Stimulated activated CD4-positive, alpha-beta T cell treated with anti-CD3 and anti-CD28 coated beads, Interleukin-4, amount 100 ng/mL, for 48 hours (primary cell): ENCODE measurements at places on chromosomes 2 and 18.

DNA sequence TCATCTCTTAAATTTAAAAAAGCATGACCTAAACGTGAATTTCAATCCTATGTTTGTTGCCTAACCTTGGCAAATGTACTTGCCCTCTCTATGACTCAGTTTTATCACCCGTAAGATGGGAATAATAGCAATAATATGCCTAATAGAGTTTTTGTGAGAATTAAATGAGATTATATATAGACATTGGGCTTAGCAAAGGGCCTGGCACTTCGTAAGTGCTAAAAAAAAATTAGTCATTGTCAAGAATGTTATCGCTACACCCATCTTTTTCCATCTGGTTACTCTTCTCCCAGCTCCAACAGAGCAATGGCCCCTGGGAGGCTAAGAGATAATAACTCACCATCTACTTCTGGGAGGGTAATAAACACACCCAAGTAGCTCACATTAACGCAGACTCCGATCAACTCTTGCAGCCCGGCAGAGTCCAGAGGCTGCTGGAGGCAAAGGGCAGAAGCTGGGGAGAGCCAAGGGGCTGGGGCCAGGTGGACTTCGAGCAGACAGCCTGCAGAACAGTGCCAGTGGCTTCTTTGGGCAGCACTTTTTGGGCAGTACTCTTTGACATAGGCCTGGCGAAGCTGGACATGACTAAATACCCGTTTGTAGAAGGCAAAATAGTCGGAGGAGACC lies 63.9 kb upstream of the STPG4 start:
- DNase-seq, result no peak

- DNase-seq, result no peak
Observed at GRCh38 chr2:10355471-10356438, 53.1 kb downstream of the HPCAL1 start.

- no peak for DNase-seq
Observed at GRCh38 chr2:207288628-207289027, 122.9 kb upstream of the KLF7 start.

GRCh38 chr18:10842861-10843260 lies 306.5 kb downstream of the PIEZO2 start:
- no peak for DNase-seq

- no peak for DNase-seq
Observed at GRCh38 chr2:85434696-85435095, 16.2 kb downstream of the SH2D6 start.

GRCh38 chr2:154911729-154912128 lies 213.2 kb downstream of the KCNJ3 start:
- no peak for DNase-seq

DNA sequence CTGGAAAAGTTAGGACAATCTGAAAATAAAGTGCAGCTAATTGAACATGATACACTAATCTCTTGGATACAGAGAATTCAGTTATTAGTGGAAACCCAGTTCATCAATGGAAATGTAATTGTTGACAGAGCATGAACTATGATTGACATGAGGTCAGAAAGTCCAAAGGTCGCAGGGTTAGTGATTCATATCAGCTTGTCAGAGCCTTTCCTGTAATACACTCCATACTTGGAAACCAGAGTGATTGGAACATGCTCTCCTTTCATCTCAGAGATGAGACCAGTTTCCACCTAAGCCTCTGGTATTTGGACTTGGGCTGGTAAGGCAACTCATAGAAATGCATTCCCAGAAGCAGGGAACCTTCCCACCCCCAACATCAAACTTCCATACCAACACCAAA lies 8.5 kb upstream of the NCKAP5 start:
- DNase-seq, result no peak

- DNase-seq, result no peak
Observed at GRCh38 chr2:206990360-206990759, 51.0 kb downstream of the CPO start.

GRCh38 chr2:76599732-76600368 lies 889.1 kb upstream of the GCFC2 start:
- DNase-seq, result no peak

DNA sequence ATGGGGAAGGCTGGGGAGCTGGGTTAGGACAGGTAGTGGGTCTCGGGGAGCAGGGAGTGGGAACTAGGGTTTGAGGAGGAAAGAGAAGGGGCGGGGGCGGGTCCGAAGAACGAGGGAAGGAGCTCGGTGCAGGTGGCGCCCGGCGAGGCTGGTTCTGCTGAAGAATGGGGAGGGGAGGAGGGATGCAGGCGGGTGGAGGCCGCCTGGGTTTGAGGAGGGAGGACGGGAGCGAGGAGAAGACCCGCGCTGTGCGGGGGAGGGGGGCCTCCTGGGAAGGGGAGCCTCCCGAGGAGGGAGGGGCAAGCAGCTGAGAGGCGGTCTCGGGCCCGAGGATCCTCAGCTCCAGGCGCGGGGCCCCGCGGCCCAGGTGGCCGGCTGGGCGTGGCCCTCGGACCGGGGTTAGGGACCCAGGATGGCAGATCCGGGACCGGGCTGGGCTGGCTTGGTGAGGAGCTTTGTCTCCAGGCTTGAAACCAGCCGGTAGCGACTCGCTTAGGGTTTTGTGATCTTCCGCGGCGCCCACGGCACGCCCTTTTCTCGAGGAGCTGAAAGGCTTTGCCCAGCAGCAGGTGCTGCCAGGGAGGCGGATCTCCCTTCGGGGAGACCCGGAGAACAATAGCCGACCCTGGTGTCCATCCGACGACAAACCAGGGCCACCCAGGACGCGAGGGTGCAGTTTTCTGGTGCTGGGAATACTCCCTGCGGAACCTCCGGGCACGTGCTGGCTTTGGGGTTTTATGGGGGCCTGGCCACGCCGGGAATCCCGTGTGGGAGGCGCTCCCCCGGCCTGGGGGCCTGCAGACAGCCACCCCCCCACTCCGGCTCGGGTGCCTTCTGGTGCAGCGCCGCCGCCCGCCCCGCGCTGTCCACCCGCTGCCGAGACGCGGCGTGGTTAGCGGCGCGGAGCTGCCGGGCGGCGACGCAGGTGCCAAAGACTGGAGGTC lies 1.4 kb downstream of the DPYSL5 start:
- DNase-seq, result no peak

DNA sequence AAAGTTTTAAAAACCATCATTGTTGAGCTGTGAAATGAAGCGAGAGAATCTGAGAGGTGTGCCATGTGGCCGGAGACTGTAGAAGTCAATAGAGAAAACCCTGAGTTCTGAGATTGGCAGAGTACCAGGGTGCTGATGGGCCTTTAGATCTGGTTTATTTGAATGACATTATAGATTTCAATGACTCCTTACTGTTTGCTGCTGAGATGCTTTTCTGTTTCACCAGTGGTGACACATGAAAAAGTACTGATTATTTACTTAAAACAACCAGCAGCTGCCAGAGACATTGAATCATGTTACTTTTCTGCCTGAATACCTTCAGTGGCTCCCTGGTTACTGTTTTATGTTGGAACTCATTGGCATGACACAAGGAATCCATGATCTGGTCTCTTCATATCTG lies 602.7 kb upstream of the ZNF804A start:
- DNase-seq, result no peak

DNA sequence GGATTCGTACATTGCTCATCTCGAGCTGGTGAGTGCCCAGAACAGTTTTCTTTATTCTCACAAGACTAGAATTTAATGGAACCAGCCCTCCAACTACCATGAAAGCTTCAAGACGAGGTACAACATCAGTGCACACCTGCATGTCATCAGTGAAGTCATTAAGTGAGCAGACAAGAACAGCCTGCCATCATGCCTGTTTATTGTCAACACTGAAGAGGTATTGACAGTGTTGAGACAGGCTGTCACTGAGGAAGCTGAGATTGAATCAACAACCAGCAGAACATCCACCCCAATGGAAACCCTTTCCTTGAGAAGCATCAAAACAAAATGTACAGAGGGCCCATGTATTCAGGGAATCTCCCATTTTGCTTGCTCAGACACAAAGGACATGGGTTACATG lies 148.0 kb upstream of the TCF4 start:
- DNase-seq, result no peak

DNA sequence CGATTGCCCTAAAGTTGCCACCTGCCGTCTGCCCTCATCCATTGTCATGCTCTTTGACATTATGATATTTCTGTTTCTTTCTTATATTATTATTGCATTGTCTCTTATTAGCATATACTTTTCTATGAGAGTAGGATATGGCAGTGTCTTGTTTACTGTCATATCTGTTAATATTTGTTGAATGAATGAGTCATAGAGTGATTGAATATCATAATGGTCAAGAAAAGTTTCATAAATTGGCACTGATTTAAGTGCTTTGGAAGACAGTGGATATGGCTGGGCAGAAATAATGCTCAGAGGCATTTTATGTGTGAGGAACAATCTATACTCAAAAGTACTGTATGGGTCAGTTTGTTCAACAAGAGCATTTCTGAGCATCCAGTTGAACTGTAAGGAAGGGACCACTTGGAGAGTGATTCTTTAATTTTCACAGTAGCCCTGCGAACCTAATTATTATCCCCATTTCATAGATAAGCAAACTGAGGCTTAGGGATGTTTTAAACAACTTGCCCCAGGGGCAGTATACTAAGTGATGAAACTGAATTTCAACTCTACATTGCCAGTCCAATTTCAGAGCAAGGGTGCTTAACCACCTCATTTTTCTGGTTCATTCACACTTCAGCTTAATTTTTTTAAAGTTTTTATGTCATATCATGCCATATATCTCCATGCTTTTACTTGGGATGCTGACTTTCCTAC lies 175.5 kb upstream of the FOSL2 start:
- DNase-seq, result no peak

- no peak for DNase-seq
Observed at GRCh38 chr2:225122583-225123486, 80.6 kb upstream of the DOCK10 start.

DNA sequence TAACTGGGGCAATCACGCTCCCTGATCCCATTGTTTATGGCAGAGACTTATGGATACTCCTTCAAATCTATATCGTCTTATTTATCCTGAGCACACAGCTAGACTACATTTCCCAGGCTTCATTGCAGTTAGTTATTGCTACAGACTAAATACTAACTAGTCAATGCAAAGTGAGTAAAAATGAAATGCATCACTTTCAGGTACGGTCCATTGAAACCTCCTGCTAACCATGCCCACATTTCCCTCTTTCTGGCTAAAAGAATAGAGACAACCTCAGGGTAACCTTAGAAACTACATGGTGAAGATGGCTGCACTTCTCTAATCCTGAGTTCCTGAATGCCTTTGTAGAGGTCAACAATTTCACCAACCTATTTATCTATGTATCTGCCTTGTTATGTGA lies 437.4 kb downstream of the EPHA4 start:
- no peak for DNase-seq

DNA sequence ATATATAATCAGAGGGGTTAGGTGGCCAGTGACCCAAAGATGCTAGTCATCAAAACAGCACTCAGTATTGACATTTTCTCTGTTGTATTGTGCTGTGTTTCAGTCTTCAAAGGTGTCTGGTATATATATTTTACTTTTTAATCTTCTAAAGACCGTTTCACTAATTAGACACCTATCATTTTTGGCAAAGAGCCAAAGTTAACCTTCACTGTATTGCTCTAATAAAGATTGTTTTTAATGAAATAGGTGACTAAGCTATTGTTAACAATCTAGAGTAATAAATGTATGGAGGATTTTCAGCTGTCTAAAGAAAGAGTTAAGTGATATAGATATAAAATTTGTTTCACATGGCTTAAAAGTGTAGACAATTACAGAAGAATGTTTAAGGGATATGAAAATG lies 264.0 kb downstream of the CNTNAP5 start:
- DNase-seq, result no peak

DNA sequence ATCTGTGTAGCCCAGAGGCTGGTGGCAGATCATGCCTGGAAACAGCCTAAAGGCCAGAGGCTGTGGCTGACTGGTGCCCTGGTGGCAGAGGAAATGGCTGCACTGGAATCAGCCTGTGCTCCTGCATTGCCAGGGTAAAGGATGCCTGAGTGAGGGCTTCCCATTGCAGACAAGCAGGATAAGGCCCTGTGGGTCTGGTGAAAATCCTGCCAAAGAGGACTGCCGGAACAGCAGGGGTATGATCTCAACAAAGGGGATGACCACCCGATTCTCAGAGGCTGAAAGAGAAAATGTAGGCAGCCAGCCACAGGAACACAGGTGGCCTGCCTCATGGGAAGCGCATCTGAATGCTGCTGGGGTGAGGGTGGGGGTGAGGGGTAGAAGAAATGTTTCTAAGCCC lies 48.2 kb downstream of the FBXO48 start:
- no peak for DNase-seq

GRCh38 chr2:20350041-20350712 lies 467 bp downstream of the PUM2 start:
- DNase-seq, result peak; percentile 54

GRCh38 chr2:162243294-162243693 lies at the start of gene FAP:
FAP (minus strand) TSS chr2:162243445; CDS start chr2:162243327, 118 bp downstream.
- no peak for DNase-seq

- no peak for DNase-seq
Observed at GRCh38 chr18:36960038-36960437, 131.1 kb downstream of the KIAA1328 start.

DNA sequence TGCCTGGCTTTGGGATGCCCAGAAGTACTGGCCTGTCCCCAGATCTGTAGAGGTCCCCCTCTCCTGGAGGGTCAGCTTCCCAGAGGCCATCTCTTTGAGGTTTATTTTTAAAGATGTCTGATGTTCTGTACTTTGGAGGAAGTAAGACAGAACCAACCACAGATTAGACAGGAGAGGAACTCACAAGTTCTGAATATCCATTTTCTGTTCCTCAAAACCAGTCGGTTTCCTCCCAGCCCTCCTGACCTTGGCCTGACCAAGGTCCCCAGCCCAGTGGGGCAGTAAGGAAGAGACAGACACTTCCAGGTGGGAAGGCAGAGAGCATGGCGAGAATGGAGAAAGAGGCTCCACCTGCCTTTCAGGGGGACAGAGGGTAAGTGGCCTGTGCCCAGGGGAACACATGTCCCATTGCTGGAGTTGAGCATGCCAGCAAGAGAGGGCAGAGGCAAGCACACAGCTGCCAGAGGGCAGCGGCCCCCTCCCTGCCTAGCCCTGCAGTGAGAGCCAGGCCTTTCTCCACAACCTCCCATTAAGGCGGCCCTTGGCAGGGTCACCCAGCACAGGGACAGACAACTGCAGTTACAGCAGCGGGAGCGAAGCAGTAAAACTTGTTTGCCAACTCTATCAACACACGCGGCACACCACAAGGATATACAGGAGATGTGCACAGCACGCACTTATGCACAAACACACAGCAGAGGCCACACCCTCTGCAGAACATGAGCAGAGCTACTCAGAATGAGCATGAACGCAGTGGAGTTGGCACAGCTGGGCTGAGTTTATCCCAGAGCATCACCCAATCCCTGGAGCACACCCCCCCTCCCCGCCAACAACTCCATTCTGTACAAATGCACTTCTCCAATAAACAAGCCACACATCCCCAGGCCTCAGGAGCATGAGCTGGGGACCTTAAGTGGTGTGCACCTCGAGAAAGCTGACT lies 18.5 kb upstream of the SEMA4C start:
- DNase-seq, result no peak

DNA sequence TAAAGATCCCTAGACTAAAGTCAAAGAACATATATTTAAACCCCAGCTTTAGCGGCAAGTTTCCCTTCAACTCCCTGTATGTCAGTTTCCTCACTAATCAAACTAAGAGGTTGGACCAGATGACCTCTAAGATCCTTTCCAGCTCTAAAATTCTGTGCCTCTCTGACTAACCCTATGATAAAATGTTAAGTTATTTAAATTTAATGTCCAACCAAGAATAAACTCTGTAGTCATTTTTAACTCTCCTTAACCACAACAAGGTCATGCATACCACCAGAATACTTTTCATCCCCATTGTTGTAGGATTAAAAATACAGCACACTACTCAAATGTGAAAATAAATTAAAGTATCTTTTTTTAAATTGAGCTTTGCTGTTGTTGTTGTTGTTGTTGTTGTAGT lies 5.2 kb upstream of the PDE1A start:
- DNase-seq, result no peak
